H9 (cell line): ENCODE measurements at places on chromosomes 13 and 19.

DNA sequence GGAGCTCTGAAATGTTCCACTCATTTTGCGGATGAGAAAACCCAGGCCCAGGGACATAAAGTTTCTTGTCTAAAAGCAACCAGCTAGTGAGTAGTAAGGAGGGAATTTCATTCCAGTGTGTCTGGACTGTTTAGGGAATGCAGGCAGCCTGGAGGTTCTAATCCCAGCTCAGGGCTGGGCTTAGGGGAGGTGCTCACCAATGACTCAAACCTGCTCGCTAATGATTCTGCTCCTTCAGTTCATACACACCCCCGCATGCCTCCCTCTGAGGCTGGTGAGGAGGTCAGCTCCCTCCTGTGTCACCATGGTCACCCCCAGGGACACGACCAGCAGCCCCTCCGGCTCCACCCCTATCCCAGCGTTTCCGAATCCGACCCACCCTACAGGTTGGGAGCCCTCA, 34.6 kb downstream of the CYP4F2 start:
- no peak overlapping the region for H3K4me3 ChIP-seq
- H3K4me1 ChIP-seq, result no peaks in the 10 kb centered on the region
- no peak for DNase-seq
- H3K36me3 ChIP-seq, result peaks cover 5% of the 10 kb centered on the region; the same call in 1 of the 2 replicates
- H3K27ac ChIP-seq, result no peak overlapping the region

GRCh38 chr13:58704953-58705352, 1073.4 kb downstream of the PCDH17 start:
- no peaks in the 10 kb centered on the region for H3K27me3 ChIP-seq
- no peaks in the 10 kb centered on the region for H3K4me1 ChIP-seq
- no peak for DNase-seq
- H3K36me3 ChIP-seq, result peaks cover 4% of the 10 kb centered on the region
- H3K4me3 ChIP-seq, result no peak overlapping the region
- H3K27ac ChIP-seq, result no peak overlapping the region

DNA sequence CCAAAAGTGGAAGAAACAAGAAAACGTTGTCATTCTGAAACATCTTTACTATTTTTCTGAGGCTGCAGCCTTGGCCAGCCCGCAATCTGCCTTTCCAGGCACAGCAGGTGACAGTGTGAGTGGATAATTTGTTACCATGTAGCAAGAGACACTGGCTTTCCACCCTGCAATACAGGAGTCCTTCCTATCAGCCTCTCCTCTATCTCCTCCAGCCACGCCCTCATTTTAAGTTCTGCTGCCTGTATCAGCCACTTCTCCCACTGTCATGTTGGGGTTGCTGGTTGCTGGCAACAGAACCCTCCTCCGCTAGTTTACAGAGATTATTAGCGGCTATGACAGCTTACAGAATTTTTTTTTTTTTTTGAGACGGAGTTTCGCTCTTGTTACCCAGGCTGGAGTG, 7.7 kb upstream of the LGALS7 start:
- H3K27ac ChIP-seq, result no peak overlapping the region
- H3K27me3 ChIP-seq, result no peaks in the 10 kb centered on the region
- no peaks in the 10 kb centered on the region for H3K36me3 ChIP-seq
- DNase-seq, result no peak
- H3K4me1 ChIP-seq, result no peaks in the 10 kb centered on the region

GRCh38 chr13:21014502-21015170, 46.8 kb downstream of the LATS2 start:
- no peaks in the 10 kb centered on the region for H3K27me3 ChIP-seq
- no peak overlapping the region for H3K27ac ChIP-seq
- no peak overlapping the region for H3K4me3 ChIP-seq
- peaks cover 2% of the 10 kb centered on the region; the same call in 1 of the 2 replicates for H3K4me1 ChIP-seq
- peaks cover 2% of the 10 kb centered on the region; the same call in 1 of the 3 replicates for H3K36me3 ChIP-seq

- H3K27me3 ChIP-seq, result no peaks in the 10 kb centered on the region
- H3K4me3 ChIP-seq, result peak overlapping the region; percentile 68
- H3K27ac ChIP-seq, result no peak overlapping the region
- no peak for DNase-seq
- H3K36me3 ChIP-seq, result peaks cover 6% of the 10 kb centered on the region
Observed at GRCh38 chr13:114313061-114313860, 1.0 kb upstream of the CHAMP1 start.

GRCh38 chr13:23658929-23659541, 88.8 kb downstream of the TNFRSF19 start:
- no peak for DNase-seq
- H3K36me3 ChIP-seq, result peaks cover 9% of the 10 kb centered on the region; the same call in 1 of the 2 replicates
- no peak overlapping the region for H3K4me3 ChIP-seq
- peaks cover 4% of the 10 kb centered on the region; the same call in 1 of the 2 replicates for H3K4me1 ChIP-seq

DNA sequence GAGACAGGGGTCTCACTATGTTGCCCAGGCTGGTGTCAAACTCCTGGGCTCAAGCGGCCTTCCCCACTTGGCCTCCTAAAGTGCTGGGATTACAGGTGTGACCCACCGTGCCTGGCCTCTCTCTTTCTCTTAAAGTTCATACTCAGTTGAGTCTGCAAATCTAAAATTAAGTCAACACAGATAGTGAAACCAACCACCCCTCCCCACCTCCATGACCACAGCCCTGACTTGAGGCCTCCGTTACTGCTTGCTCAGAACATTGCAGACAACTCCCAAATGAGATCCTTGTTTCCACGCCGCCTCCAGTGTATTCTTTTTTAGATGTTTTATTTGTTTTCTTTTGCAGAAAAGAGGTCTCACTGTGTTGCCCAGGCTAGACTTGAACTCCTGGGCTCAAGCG, 94.4 kb downstream of the CACNA1A start:
- no peak overlapping the region for H3K27ac ChIP-seq
- no peaks in the 10 kb centered on the region for H3K27me3 ChIP-seq
- H3K4me3 ChIP-seq, result no peak overlapping the region
- no peaks in the 10 kb centered on the region; the same call in 1 of the 2 replicates for H3K36me3 ChIP-seq
- no peak for DNase-seq

GRCh38 chr19:7224209-7224686, 70.0 kb downstream of the INSR start:
- no peaks in the 10 kb centered on the region for H3K27me3 ChIP-seq
- no peaks in the 10 kb centered on the region; the same call in 2 of the 3 replicates for H3K36me3 ChIP-seq
- no peak for DNase-seq
- no peak overlapping the region for H3K27ac ChIP-seq

DNA sequence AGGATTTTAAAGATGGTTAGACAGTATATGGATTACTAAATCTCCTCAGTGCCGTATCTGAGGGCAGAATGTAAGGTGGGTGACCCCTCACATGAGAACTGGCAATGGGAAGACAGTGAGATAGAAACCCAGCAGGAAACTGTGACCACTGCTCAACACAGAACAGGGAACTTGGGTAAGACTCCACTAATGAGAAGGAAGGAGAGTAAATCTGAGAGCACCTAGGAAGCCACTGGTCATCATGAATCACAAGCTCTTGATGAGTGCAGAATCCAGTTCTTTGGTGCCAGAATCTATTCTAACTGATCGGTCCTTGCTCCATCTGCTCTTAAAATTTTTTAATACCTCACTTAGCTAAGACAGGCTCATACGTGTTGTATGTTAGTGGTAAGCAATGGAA, 261.8 kb downstream of the KLF12 start:
- H3K27ac ChIP-seq, result no peak overlapping the region
- no peaks in the 10 kb centered on the region for H3K27me3 ChIP-seq
- no peaks in the 10 kb centered on the region for H3K36me3 ChIP-seq
- no peak overlapping the region for H3K4me3 ChIP-seq
- no peaks in the 10 kb centered on the region; the same call in 1 of the 2 replicates for H3K4me1 ChIP-seq

DNA sequence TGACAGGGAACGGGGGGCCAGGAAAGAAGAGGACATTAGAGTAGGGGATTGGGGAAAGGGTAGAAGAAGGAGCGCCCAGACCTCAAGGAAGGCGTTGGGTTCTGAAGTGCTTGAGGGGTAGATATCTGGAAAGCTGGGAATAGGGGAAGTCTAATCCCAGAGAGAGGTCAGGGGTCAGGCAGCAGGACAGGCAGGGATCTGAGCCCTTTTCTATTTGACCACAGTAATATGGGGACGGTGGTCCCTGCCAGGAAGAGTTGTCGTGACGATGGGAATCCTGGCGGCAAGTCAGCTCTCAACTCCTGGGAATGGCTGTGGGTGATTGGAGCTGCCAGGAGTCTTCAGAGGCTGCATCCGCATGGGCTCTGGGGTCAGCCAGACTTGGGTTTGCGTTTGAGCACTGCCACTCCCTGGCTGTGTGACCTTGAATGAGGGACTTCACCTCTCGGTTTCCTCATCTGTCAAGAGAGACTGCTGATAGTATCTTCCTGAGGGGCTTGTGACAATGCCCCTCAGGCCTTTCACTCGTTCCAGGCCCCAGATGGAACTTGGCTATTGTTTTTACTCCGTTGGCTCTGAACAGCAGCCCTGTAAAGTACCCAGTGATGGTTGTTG, 1.3 kb downstream of the AP2A1 start:
- no peak overlapping the region for H3K27ac ChIP-seq
- DNase-seq, result no peak
- H3K36me3 ChIP-seq, result peaks cover 4% of the 10 kb centered on the region; the same call in 1 of the 2 replicates
- H3K4me1 ChIP-seq, result no peaks in the 10 kb centered on the region
- H3K27me3 ChIP-seq, result no peaks in the 10 kb centered on the region
- H3K4me3 ChIP-seq, result peak overlapping the region; percentile 94

GRCh38 chr19:45090034-45090433, 2.9 kb upstream of the PPP1R37 start:
- H3K4me1 ChIP-seq, result no peaks in the 10 kb centered on the region; the same call in 1 of the 2 replicates
- peak; percentile 90 for DNase-seq
- no peak overlapping the region for H3K27ac ChIP-seq
- no peak overlapping the region for H3K4me3 ChIP-seq
- no peaks in the 10 kb centered on the region for H3K27me3 ChIP-seq
